ENCODE measurements at places on chromosomes 3 and 15.

- no peak for DNase-seq
Observed at GRCh38 chr3:141407047-141407446, 38.7 kb downstream of the ZBTB38 start.

- no peak for DNase-seq
Observed at GRCh38 chr3:186823386-186823785, 17.1 kb upstream of the RFC4 start.

- no peak for DNase-seq
Observed at GRCh38 chr3:48403533-48404439, 26.1 kb downstream of the PLXNB1 start.

DNA sequence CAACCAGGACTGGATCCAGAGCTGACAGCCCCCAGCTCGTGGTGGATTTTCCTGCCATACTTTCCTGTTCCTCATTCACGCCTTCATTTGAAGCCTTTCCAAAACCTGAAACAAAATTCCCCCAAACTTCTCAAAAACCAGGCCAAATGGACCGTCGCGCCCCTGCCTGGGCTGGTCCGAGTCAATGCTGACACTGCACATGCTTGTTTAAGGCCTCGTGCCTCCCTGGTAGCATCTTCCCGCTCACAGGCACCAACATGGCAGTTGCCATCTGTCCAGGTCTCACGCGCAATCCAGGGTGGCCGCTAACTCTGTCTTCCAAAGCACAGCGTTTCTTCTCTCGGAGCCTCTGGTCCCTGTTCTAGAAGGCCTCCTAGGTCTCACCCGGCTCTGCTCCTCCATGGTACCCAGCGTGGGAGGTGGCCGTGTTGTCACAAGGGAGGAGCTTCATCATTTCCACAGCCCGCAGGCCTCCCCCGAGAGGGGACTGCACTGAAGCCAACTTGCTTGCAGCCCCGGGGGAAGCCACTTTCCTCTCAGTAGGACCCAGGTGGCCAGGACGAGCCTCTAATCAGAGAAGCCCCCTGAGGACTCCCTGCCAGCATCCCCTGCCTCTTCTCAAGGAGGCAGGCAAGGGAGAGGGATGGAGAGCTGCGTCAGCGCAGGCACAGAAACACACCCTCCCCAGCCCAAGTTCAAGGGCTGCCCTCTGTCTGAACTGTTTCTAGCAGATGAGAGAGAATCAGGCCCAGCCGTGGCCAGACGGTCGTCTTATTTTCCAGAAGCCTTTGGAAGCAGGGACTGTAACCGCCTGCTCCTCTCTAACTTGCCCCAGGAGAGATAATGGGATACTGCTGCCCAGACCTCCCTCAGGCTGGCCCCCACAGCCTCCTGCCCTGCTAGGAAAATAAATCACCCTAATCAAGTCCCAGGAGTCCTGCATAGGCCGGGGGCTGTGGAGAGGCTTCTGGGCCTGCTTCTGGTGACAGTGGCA, 152.8 kb upstream of the TLE3 start:
- no peak for DNase-seq

GRCh38 chr3:7934362-7934761, 567.3 kb upstream of the LMCD1 start:
- DNase-seq, result no peak

- DNase-seq, result no peak
Observed at GRCh38 chr3:128011140-128011539, 41.1 kb upstream of the SEC61A1 start.

GRCh38 chr3:139653582-139653981, 24.2 kb downstream of the NMNAT3 start:
- DNase-seq, result no peak

- no peak for DNase-seq
Observed at GRCh38 chr3:63975723-63976122, 47.6 kb downstream of the PSMD6 start.

- DNase-seq, result no peak
Observed at GRCh38 chr3:187551416-187551815, 118.8 kb downstream of the SST start.

GRCh38 chr3:10189557-10190354, 25.0 kb downstream of the IRAK2 start:
- DNase-seq, result peak; percentile 38

- DNase-seq, result no peak
Observed at GRCh38 chr3:175179055-175179454, 319.9 kb downstream of the NAALADL2 start.

- DNase-seq, result no peak
Observed at GRCh38 chr3:119331661-119332060, 37.5 kb downstream of the ARHGAP31 start.

DNA sequence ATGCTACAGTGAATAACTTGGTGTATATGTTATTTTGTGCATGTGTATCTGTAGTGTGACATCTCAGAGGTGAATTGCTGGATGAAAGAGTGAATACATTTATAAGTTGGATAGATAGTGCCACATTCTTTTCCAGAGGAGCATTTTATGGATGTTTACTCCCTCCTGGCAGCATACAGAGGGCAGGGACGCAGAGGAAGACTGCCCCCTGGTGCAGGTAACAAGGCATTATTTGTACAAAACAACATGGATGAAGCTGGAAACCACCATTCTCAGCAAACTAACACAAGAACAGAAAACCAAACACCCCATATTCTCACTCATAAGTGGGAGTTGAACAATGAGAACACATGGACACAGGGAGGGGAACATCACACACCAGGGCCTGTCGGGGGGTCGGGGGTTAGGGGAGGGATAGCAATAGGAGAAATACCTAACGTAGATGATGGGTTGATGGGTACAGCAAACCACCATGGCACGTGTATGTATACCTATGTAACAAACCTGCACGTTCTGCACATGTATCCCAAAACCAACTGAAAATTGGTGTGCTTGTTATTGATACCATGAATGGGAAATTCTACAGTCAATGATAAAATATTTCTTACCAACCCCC, 57.9 kb upstream of the CTXND1 start:
- no peak for DNase-seq

GRCh38 chr3:129022114-129023007, 21.3 kb downstream of the EFCC1 start:
- DNase-seq, result no peak

GRCh38 chr15:60374628-60375081, 23.1 kb downstream of the ANXA2 start:
- no peak for DNase-seq

DNA sequence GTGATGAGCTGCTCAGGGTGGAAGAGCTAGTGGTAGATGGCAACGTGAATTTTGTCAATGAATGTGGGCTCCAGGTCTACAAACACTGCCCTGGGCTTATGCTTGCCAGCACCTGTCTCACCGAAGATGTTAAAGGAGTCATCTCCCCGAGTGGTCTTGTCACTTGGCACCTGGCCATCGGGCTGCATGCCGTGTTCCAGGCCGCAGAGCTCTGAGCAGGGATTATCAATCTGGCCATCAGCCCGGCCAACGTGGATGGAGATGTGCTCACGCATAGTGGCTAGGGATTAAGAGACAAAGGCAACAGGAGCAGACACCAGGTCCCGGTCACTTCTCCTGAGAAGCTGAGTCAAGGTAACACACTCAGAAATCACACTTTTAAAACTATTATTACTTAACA, 54.8 kb upstream of the ACTC1 start:
- no peak for DNase-seq

DNA sequence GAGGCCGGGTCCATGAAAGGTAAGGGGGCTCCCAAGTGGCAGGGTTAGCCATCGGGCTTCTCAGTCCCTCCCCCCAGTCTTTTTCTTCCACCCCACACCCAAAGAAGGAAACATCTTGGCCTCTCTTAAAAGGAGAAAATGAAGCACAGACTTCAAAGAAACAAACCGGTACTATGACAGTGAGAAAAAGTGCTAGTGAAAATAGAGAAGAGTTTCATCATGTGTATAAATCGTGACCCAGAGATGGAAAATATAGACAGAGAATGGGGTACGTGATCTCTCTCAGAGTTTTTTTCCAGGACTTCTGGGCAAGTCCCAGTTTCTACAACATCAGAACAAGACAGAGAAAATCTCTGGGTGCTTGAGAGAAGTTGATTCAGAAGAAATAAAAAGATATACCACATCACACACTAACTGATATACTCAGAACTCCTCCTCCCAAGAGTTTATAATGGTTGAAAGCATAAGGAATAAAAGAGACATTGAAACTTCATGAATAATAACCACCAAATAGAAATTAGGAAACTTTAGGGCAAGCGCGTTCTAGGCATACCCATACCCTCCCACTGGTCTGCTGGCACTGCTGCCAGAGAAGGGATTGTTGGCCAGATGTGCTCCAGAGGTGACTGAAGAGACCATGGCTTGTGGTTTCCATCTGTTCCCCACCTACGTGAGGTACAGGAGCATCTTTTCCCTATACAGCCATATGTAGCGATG, 318.9 kb upstream of the CHRM5 start:
- no peak for DNase-seq

DNA sequence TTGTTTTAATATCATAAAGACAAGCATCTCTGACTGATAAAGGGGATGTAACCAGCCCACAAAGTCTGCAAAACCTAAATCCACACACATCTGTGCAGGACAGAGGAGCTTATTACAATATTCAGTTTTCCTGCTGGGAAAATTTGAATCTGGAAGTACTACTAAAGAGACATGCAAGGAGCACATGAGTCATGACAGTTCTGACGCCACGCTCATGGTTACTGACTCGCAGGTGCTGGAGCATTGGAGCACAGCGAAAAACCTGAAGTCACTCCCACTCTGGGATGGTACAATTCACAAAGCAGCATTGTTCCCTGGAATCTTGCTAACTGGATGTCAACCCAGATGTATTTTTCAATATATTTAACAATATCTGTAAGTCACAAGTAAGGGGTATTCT, 7.6 kb upstream of the ISL2 start:
- no peak for DNase-seq

DNA sequence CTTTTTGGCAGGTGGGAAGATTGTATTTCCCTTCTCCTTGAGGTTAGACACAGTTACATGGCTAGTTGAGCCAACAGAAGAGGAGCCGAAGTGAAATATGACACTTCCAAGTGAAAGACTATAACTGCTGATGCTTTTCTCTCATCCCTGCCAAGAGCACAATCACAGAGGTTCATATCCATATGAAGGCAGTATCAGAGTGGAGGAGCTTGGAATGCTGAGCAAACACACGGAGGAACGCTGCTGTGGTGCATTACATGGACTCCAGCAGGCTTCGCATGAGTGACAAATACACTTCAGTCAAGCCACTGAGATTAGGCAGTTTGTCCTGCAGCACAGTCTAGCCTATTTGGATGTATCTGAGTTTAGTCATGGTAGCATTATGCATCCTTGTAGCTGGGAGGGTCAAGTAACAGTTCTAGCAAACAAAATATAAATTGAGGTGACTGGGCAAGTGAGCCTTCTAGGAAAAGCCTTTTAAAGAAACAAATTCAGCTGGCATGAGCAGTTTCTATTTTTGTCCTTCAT, 5.4 kb downstream of the IQCF6 start:
- DNase-seq, result no peak

GRCh38 chr3:64151342-64151871, 73.9 kb downstream of the PRICKLE2 start:
- no peak for DNase-seq

- no peak for DNase-seq
Observed at GRCh38 chr3:171039674-171040073, 13.2 kb upstream of the SLC2A2 start.

DNA sequence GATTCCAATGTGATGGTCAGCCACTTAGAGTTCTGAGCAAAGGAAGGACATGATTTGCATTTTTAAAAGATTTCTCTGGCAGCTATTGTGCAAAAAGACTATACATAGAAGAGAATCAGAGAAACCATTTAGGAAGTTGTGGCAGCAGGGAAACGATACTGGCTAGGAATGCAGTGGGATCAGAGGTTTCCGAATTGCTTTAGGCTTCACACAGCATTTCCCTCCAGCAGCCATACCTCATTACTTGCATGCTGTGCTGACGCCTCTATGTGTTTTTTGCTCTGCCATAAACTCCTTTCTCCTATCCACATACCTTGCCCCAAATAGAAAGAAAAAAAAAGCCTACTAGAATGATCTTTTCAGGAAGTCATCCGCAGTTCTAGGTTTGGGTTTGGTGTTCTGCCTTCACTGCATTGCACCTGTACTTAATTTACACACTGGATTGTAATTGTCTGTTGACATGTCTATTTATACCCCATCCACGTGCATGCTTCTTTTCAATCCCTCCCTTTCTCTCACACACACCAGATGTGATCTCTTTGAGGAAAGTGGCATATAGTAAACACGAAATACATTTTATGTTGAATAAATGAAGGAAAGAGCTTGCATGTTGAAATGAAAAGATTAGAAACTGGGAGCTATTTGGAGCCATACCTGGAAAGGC, 860.3 kb upstream of the SEMA6D start:
- DNase-seq, result no peak

GRCh38 chr15:75599401-75599800, 20.3 kb upstream of the PTPN9 start:
- DNase-seq, result no peak

GRCh38 chr3:32442766-32443165, 51.1 kb downstream of the CMTM7 start:
- DNase-seq, result no peak

- DNase-seq, result no peak
Observed at GRCh38 chr15:40969363-40969762, 16.1 kb downstream of the CHAC1 start.

DNA sequence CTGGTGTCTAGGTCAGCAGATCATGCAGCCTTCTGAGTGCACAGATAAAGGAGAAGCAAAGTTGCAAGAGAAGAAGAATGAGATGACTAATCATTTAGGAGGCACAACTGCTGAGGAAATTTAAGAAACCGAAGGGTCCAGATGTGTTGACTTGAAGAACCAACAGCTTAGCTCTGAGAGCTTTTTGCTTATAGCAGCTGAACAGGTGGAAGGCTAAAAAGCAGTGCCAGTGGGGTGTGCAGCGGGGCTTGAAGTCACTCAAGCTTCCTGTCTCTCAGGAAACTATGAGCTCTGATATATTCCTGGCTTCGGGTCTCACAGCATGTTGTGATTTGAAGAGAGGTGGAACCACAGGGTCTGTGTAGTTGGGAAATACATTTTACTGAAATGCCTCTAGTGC, 305.7 kb downstream of the RYR3 start:
- DNase-seq, result no peak

- DNase-seq, result no peak
Observed at GRCh38 chr3:197521277-197522182, 34.2 kb downstream of the BDH1 start.

DNA sequence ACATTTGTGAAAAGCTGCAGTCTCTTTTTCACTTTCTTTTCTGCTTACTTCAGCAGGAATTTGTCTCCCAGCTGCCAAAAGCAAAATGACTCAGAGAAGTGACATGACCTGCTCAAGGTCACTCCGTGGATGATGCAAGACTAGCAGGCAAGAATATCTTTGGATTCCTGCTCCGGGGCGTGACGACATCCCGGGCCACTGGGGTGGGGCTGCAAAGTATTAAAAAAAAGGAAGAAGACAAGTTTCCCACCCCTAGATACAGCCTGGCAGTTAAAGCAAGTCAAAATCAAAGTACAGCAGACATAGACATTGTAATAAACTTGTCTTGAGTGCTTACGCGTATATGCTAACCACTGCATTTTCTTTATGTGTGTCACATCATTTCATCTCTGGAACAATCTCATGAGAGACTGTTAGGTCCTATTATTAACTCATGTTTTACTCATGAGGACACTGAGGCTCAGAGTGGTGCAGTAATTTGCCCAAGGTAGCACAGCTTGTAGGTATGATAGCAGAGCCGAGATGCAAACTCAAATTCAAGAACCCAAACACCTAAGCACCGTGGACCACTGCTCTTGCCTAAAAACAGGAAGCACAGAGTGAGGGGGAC, 485.2 kb upstream of the PROK2 start:
- no peak for DNase-seq
